ENCODE measurements at places on chromosomes 12 and 14.

GRCh38 chr14:90726656-90727055, 89.6 kb downstream of the TTC7B start:
- no peak for DNase-seq

DNA sequence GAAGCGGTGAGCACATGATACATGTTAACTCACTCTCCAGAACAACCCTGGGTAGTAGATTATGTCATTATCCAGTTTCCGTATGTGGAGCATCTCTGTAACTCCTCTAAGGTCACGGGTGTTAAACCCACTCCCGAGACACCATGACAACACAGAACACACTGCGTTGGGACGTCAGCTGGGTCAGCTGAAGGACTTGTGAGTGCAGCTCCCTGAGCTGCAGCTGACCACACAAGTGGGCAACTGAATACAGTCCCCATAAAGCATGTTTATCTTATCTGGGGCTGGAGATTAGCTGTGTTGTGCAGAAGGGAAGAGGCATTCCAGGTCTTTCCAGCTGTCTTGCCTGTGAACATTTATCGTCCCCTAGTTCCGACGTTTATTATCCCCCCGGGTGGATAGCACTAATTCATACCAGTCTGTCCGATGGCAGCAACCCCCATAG, 211.5 kb downstream of the CHST11 start:
- DNase-seq: no peak

DNA sequence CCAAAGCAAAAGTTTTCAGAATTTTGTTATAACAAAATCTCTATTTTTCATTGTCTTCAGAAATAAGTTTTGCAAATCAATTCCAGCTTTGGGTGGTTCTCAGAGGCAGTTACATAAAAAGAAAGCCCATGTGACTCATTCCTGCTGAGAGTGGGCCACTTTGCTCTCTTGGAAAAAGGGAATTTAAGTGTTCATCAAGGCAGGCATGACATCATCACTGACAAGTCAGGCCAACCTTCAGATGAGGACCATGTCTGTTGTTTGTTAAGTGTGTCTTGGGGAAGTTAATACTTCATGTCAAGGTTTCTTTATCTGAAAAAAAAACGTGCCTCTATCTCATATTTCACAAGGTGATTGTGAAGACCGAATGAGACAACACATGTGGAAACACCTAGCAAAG, 519.8 kb upstream of the TMPO start:
- no peak for DNase-seq

- no peak for DNase-seq
Measured at GRCh38 chr14:77554207-77554606, 55.6 kb upstream of the ISM2 start.

- DNase-seq: no peak
Measured at GRCh38 chr12:2494486-2495192, 300.1 kb upstream of the FKBP4 start.

GRCh38 chr14:99808515-99808914, 15.3 kb downstream of the EML1 start:
- no peak for DNase-seq

DNA sequence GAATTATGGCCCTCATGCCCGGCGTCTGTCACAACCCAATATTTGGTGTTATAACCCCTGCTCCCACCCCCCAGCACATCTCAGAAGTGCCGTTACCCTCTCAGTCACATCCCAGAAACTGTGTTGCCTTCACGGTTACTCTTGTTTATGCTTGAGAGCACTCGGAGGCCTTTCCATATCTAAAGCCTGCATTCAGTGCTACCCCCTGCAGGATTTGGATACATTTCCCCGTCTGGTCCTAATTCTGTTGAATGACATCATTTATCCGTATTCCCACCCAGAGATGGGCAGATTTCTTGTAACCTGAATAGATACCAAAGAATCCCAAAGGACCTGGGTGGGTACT, 19.1 kb upstream of the FOS start:
- DNase-seq: no peak

DNA sequence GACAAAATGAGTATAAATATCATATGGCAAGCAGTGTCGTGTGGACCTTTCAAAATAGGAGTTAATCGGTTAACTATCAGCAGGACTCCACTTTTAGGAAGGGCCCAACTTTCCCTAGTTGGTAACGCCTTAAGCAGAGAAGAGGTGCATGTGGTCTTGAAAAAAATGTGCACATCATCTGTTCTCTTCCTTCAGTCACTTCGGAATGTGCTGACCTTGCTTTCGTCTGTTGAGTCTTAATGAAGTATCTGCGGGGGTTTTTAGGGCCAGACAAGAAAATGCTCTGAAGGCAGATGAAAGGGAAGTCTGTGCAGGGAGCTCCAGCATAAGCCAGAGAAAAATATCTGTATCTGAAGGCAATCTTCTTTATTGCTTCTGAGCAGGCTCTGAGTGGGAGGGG, 185.2 kb downstream of the AEBP2 start:
- DNase-seq: no peak

DNA sequence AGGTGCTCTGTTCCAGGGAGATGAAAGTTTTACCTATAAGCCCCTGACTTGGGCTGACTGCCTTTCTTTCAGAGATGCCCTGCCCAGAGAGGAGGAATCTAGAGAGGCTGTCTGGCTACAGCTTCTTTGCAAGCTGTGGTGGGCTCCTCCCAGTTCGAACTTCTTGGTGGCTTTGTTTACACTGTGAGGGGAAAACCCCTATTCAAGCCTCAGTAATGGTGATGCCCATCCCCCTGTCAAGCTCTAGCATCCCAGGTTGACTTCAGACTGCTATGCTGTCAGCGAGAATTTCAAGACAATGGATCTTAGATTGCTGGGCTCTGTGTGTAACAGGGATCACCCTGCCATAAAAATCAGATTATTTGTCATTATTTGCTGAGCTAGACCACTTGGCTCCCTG, 377.6 kb downstream of the FLRT2 start:
- DNase-seq: no peak

DNA sequence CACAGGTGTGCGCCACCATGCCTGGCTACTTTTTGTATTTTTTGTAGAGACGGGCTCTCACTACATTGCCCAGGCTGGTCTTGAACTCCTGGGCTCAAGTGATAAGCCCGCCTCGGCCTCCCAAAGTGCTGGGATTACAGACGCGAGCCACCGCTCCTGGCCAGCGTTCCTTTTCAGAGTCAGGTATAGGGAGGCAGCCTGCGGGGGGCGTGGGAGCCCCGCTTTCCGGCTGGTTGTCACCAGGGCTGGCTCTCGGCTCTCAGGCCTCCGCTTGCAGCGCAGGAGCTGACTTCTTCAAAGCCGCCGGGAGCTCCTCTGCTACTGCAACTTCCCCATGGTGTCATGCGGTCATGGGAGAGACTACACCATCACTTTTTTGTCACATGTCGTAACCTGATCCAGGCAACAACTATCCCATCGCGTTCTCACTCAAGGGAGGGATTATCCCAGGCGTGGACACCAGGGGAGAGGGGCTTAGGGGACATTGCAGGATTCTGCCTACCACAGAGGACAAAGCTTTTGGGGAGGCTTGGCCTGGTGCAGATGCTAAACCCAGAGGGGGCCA, 129.4 kb downstream of the SCARB1 start:
- no peak for DNase-seq

DNA sequence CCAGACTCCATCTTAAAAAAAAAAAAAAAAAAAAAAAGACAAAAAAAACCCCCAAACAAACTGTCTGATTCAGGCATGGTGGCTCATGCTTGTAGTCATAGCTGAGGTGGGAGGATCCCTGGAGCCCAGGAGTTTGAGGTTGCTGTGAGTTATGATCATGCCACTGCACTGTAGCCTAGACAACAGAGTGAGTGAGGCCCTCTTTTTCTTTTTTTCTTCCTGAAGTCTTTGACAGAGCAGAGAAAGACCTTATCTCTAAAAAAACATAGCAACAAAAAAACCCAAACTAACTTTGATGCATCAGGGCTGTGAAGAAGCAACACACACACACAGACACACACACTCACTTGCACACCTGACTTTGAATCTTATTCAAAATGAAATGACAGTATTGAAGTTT, 7.7 kb upstream of the AMN1 start:
- DNase-seq: no peak

GRCh38 chr14:91901449-91902226, 34.3 kb upstream of the TC2N start:
- DNase-seq: no peak

DNA sequence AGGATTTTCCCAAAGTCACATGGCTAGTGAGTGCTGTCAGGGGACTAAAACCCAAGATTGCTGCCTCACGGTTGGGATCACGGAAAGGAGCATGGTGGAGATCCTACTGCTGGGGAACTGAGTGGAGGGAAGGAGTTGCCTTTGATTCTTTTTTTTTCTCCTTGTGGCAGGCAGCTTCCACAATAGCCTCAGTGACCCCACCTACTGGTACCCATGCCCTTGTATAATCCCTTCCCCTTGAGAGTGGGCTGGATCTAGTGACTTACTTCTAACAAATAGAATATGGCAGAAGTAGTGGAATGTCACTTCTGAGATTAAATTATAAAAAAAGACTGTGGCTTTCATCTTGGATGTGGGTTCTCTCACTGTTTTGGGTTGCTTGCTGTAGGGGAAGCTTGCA, 135.7 kb downstream of the DICER1 start:
- DNase-seq: no peak

DNA sequence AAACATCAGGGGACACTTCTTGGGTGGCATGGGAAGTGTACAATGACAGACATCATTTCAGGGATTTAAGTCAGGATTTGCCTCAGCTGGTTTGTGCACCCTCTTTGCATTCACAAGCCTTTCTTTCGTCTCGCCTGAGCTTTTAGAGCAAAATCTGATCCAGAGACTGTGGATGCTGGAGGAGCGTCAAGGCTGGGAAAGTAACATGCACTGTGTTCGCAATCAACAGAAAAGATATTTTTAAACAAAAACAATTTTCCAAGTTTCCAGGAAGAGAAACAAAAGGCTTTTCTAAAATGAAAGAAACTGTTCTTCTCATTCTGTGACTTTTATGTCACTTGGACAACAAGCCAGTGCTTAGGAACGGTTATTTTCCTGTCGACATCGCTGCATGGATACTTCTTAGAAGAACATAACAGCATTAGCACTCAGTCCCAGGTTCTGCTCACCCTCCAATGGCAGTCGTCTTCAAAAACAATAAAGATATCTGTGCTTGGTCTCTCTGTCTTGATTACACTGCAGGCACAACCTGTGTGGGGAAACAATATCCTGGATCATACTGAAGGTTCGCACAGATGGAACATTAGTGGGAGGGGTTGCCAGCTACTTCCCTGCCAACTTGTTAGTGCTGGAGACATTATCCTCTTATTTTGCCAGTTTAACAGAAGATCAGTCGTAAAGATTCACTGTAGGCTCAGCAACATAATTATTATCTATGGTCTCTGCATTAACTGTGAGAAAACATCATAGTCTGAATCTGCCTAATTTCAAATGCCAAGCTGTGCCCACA, 403.3 kb upstream of the ATP2B1 start:
- no peak for DNase-seq

DNA sequence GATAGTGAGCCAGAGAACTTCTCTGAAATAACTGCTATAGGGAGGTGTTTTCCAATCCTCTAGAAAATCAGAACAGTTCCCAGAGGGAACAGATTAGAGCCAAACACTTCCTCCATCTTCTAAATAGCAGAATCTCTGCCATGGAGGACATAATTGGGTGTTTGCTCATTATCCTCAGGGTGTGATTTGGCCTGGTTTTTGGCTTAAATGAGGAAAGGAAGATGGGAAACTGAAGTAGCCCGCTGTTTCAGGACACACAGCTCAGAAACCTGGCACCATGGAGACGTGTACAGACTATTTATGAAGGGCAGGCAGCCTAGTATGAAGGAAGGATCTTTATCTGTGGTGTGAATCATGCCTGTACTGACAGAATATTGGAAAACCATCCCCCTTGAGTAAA, 231.7 kb upstream of the PRKD1 start:
- DNase-seq: no peak

- no peak for DNase-seq
Measured at GRCh38 chr12:5222011-5222461, 178.4 kb downstream of the KCNA5 start.

DNA sequence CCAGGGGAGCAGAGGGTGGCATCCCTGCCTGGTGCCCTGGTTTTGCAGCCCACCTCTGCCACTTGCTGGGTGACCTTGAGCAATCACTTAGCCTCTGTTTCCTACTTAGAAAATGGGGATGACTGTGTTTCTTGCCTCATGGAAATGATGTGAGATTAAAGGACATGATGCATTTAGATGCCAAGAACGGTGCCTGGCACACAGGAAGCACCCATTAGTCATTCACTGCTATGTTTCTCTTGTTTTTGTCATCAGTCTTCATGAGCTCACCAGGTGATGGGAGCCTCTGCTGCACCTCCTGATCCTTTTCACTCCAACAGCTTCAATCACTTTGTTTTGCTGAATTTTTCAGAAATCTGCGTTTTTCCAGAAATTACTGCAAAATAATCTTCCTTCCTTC, 23.6 kb upstream of the ATF1 start:
- DNase-seq: no peak

DNA sequence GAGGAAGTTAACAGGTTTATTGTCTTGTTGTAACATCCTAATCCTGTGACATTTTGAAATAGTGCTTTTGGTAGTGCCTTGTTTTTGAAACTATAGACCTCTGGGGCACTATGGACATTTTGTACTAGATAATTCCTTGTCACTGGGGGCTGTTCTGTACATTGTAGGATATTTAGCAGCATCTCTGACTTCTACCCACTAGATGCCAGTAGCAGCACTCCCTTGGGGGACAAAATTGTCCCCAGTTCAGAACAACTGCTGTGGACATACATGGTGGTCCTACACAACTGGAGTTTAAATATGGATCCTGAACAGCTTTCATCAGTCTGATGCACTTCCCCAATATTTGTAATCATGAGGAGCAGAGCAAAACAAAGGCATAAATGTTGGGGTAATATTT, 264.7 kb downstream of the RAD51B start:
- DNase-seq: no peak

DNA sequence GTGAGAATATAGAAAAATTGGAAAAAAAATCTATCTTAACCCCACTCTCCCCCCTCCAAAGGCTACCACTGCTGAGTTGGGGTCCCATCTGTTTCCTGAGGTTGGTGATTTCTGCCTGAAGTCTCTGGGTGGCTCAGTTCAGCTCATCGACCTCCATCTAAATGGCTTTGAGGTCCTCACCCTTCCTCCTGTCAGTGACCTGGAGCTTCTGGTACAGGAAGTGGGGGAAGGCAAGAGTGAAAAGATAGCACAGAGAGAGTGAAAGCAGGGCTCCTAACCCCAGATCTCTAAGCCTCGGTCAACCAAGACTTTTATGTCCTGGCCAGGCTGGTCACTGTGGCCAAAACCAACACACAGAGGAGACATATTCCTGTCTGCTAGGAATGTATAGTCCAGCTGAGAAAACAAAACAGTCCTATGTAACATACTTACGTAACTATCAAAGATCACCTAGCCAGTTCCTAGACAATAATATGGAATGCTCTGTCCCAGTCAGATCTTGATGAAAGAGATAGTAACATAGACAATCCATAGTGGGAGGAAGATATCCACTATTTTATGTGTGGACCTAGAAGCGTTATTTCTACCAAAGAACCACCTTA, 12.3 kb upstream of the KRT73 start:
- DNase-seq: no peak

DNA sequence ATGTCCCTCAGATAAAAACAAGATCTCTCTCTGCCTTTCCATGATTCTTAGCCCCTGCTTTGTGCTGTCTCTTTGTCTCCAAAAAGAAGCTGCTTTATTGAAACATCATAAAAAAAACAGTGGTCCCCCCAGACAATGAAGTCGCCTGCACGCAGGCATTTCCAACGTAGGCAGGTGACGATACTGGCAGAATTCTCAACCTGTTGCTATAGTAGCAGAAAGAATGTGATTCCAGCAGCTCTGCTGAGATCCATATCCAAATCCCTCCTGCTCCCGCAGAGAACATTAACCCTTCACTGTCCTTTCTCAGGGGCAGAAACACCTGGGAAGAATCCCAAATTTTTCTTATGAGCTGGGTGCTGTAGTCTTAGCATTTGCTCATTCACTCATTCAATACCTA, 84.8 kb downstream of the STON2 start:
- DNase-seq: no peak

Data from cortex of kidney (tissue), 1 donor.